ENCODE measurements at places on chromosomes 6 and 20.

DNA sequence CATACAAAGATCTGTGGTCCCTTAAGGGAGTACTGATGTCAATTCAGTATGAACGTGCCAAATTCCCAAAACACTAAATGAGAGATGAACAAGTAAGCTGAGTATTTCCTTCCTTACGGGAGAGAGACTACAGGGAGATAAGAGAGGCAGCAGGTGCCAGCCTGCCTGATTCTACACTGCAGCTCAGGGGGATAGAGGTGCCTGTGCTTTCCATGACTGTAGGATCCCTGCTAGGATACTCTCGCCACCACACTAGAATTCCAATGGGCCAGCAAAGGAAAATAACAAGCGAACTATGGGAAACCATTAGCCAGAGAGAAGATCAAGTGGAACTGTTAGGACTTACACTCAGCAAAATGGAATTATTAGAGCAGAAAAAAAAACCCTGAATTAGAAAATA is 198.5 kb upstream of the BTBD3 start:
- DNase-seq = no peak

DNA sequence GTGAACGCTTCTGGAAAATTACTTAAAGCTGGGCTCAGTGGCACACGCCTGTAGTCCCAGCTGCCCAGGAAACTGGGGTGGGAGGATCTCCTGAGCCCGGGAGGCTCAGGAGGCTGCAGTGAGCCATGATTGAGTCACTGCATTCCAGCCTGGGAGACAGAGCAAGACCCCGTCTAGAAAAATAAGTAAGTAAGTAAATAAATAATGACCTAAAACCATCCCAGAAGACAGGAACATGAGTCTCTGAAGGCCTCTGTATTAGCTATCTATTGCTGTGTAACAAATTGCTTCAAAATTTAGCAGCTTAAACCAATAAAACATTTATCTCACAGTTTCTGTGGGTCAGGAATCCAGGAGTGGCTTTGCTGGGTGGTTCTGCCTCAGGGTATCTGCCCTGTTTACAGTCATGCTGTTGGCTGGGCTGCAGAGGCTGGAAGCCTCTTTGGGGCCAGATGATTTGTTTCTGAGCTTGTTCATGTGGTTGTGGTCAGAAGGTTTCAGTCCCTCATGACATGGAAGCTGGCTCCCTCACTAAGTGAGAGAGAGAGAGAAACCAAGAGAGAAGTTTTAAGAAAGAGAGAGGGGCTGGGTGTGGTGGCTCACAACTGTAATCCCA is 48.4 kb upstream of the NCOA3 start:
- peak; percentile 70 for DNase-seq

DNA sequence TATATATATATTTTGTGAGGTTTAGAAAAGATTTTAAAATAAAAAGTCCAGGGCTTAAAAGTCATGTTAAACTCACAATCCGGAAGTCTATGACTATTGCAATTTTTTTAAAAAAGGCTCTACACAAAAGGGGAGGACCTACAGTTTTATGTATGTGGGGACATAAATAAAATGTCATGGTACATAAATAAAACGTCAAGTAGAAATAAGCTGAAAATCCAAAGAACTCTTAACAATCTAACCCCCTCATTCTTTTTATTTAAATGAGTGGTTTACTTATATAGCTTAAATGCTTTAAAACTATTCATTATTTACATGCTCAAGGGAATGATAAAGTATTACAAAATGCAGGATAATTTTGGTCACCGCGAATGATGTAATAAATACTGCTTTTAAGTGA is 36.2 kb downstream of the STX7 start:
- no peak for DNase-seq

DNA sequence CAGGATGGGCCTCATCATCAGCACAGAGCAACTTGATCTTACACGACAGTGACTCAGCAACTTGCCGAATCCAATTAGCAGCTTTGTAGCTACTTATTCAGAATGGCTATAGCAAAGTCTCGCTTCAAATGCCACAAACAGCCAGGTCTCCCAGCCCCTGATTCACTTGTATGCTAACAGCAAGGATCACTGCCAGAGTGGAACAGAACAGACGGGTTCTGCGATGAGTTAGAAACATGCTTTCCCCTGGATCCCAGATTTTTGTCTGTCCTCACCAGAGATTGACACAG is 254.4 kb downstream of the NRN1 start:
- DNase-seq = no peak

- no peak for DNase-seq
Observed at GRCh38 chr6:33181141-33181540, 11.1 kb downstream of the COL11A2 start.

GRCh38 chr6:16270178-16270794 is 31.9 kb downstream of the GMPR start:
- DNase-seq = no peak

Measured in activated T-cell treated with anti-CD3 and anti-CD28 coated beads, Interleukin-2, amount 50 U/mL, for 48 hours (primary cell).